ENCODE measurements at places on chromosomes 5 and 9.

- DNase-seq, result no peak
These were observed 17.1 kb upstream of the C9 start for GRCh38 chr5:39381376-39381775.

DNA sequence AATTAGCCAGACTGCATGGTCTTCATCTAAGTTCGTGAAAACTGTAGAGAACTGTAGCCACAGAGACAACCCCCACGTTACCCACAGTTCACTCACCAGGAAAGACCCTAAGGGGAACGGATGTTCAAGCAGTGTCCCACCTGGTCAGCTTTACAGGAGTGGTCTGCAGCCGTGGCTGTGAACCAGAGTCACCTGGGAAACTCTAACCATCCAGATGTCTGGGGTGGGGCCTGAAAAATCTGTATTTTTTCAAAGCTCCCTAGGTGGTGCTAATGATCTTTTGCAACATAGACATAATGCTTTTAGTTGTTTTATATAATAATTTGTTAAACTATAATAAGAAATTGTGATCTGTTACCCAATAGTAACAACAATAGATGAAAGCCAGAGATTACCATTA, 47.7 kb upstream of the ANGPTL2 start:
- DNase-seq, result no peak

DNA sequence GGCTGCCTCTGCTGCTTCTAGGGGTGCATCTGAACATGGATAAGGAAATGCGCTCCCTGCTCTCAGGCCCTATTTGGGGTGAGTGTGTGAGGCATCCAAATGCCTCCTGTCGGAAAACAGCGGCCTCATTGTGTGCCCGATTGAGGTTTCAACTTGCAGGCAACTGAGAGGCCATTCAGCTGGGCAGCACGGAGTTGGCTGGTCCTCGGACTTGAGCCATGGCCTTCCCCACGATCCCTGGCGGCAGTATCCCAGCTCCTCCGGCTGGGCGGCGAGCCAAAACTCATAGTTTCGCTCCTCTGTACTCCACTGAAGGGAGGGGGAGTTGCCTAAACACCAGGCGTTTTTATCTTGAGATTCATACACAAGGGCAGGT, 597.3 kb upstream of the SGCD start:
- no peak for DNase-seq

GRCh38 chr5:172881691-172882370, 47.8 kb downstream of the ERGIC1 start:
- peak; percentile 51 for DNase-seq

- DNase-seq, result peak; percentile 62
These were observed 47.8 kb downstream of the KDM4C start for GRCh38 chr9:6805532-6805931.

- no peak for DNase-seq
These were observed 20.2 kb upstream of the MTAP start for GRCh38 chr9:21782205-21782604.

GRCh38 chr5:69317391-69317790, 15.2 kb downstream of the CCDC125 start:
- DNase-seq, result no peak

DNA sequence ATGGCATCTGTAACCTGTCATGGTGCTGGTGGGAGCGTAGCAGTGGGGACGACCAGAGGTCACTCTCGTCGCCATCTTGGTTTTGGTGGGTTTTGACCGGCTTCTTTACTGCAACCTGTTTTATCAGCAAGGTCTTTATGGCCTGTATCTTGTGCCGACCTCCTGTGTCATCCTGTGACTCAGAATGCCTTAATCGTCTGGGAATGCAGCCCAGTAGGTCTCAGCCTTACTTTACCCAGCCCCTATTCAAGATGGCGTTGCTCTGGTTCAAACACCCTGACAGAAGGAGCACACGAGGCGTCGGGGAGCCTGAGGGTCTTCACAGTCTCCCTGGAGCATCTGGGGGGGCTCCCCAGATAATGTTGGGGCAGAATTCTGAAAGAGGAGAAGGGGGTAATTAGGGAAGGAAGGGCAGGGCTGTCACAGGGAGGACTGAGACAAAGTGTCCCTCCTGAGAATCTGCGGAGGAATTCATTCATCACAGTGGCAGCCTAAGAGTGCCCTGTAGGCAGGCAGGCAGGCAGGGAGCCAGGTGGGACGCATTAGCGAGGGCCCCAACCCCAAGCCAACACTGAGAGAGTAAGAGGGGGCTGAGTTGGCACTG, 21.3 kb upstream of the NCS1 start:
- no peak for DNase-seq

- DNase-seq, result no peak
These were observed 41.4 kb downstream of the PSIP1 start for GRCh38 chr9:15469406-15469805.
